ENCODE measurements at places on chromosomes 1 and 21.

- no peak for DNase-seq
These were observed 134.7 kb upstream of the KCNJ15 start for GRCh38 chr21:38121888-38122720.

DNA sequence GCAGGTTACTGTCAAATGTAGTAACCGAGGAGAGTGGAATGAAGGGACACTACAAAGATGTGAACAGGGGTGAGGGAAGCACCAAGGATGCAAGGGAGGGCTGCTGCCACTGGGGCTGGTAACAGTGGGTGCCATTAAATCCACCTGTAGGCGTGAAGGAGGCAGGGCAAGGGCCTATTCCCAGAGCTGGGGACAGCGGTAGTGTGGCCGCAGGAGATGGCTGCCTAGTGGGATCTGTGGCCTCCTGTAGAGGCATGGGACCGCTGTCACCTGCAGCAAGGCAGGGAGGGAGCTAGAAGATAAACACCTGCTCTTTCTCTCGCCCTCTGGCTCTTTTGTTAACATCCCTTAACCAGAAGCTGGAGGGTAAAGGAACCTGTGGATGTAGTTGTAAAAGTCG, 80.5 kb upstream of the CNIH3 start:
- no peak for DNase-seq

GRCh38 chr1:204413170-204413535, 1.5 kb upstream of the PPP1R15B start:
- no peak for DNase-seq

DNA sequence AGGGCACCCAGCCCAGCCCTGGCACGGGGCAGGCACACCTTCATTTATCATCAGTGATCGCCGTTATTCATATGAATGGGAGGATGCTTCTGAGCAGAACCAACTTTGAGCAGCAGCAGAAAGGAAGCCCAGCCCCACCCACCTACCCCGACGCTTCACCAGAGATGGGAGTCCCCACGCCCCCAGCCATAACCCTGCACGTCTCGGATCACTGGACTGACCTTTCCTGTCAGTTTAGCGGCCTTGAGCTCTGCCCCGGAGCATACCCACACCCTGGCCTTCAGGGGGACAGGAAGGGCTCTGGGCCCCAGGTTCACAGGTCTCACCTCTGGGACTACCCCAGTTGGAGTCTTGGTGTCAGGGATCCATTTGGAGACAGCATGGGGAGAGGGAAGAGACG, 18.1 kb downstream of the LRP8 start:
- no peak for DNase-seq

DNA sequence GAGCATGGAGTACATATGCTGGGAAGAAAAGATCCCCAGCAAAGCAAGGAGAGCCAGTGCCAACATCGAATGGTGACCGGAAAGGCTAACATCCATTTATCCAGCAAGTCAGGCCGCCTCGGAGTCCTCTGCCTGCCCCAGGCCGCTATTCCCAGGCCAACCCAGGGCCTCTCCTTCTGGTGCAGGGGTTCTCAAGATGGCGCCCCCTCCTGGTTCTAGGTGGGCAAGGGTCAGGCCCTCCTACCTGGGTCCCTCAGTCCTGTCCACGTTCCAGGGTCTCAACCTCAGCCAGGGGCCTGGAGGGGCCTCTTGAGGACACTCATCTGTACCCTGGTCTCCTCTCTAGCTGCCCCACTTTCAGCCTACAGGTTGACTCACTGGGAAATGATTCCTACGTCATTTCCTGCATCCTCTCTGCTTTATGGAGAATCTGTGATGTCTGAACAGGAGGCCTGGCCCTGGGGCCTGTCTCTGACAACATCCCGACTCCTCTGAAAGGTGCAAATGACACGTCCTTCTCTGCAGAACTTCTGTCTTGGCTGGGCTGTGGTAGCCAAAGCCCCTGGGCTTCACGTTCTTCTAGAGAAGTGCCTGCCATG, 145.3 kb downstream of the PSMG1 start:
- DNase-seq, result no peak

DNA sequence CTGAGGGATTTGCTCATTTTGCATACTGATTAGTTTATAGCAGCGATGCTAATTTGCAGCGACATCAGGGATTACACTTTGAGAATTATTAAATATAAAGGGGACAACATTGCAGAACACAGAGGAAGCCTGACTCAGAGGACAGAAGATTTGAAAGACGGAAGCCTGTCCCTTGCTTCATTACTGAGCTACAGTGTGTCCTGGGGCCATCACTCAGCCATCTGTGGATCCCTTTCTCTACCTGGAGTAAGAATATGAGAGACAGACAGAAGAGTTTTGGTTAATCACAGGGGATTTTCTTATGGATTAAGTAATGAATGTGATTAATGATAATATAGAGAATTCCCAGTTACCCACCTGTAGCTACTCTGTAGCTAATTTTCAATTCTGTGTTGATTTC, 134.7 kb downstream of the DISC1 start:
- DNase-seq, result no peak

GRCh38 chr1:223147873-223148272, 4.8 kb upstream of the TLR5 start:
- DNase-seq, result no peak

- no peak for DNase-seq
These were observed 76.6 kb upstream of the F3 start for GRCh38 chr1:94617957-94618739.

DNA sequence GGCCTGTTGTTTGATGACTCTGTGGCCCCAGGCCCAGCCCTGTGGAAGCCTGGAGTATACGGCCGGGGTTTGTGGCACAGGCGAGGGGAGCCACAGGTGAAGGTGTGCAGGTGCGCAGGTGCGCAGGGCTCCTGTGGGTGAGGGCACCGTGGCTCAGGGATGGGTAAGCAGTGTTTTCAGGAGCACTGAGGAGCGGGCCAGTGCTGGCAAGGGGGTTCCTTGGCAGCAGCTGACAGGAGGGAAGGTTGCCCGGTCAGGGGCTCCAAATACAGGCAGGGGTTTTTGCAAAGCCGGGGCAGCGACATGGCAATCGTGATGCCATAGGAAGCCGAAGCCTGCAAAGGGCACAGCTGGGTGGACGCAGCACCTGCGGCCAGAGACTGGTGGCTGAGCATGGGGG, 20.7 kb downstream of the AGPAT3 start:
- DNase-seq, result no peak

DNA sequence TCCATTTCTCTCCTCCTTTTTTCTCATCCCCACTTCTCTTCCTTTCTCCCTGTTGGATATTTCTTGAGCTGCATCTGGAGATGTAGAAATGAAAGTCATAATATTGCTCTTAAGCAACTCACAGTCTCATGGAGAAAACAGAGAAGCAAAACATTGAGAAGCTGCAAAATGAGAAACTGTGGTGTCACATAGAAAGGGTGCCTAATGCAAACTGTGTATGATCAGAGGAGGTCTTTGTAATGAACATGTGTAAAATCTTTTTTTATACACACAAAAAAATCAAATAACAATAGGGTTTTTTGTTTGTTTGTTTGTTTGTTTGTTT, 11.8 kb upstream of the SLAMF7 start:
- no peak for DNase-seq

GRCh38 chr1:198290089-198290683, 133.4 kb downstream of the NEK7 start:
- DNase-seq, result no peak

DNA sequence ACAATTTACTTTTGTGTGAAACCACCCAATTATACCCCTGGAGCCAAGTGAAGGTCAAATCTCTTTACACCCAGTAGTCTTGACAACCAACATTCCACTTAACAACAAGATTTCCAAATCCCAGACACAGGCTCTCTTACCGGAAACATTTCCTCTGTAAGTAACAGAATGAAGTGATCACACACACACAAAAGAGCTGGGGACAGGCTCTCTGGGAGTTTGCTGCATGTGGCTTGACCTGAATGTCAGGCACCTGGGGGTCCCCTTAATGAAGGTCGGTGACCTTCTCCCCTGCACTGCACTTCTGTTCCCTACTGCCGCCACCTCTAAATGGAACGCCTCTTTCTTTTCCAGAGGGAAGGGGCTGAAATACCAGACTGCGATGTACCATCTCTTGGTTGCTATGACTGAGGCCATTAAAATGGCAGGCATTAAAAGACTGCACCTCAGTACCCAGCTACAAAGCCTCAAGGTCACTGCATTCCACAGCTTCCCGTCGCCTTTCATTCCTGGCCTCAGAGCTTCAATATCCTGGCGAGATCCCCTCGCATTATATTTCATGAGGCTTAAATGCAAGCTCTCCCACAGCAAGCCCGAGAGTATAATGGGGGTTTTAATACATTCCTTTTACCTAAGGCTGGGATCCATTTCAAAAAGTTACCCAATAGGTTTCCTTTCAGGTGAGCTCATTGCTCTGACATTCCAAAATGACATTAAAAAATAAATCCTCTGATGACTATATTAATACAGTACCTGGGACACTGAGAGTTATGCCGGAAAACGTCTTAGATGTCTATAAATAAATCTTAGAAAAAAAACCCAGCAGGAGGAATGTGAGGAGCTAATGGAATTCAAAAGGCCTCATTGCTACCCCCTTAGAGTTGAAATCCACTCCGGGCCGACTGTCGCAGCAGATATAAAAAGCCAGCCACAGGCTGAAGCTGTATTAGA, 90.9 kb upstream of the DIRAS3 start:
- DNase-seq, result no peak

DNA sequence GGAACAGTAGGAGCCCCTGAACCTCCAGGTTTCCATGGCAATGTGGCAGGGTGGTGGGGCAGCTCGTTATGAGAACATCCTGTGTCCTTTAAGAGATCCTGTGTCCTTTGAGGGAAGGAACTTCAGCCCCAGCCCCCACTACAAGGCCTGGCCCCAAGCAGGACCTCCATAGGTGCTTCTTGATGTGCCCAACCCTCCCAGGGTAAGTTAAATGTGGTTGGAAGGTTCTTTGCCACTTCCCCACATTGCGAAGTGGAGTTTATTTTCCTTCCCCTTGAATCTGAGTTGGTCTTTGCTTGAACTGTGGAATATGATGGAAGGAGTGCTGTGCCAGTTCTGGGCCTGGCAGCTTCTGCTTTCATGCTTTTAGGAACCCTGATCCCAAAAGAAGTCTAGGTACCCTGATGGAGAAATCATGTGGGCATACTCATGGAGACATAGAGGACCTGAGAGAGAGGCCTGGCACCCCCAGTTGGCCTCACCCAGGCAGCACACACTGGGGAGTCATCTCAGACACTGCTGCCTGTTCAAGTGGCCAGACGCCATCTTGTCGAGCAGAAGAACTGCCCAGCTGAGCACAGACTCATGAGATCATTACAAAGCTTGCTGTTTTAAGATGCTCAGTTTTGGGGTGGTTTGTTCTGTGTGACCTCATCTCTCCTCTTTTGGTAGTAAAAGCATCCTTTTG, 44.1 kb upstream of the ACTL8 start:
- DNase-seq, result no peak

- DNase-seq, result no peak
These were observed 125.9 kb upstream of the EDN2 start for GRCh38 chr1:41610361-41610760.

GRCh38 chr1:99858881-99859280, 8.7 kb downstream of the AGL start:
- no peak for DNase-seq

- DNase-seq, result no peak
These were observed 1.6 kb downstream of the COLGALT2 start for GRCh38 chr1:184035719-184036516.

DNA sequence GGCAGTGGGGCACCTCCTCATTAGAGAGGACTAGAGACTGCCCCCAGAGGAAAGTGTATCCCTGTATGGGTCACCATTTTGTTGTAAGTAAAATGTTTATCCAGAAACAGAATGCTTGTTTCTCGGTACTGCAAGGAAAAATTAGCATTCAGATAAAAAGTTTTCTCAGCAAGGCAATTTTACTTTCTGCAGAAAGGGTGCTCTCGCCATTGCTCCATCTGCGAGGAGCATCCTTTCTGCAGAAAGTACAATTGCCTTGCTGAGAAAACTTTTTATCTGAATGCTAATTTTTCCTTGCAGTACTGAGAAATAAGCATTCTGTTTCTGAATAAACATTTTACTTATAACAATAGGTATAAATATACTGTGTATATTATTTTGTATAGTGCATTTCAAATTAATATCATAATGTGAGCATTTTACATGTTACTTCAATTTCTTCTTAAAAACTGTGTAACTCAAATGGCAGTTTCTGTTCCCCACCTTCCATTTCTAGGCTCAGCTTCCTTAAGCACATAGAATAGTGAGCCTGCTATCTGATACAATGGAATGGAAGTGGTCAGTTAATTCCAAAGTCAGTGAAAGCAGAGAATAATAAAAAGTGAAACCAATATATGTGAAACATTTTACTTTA, 76.5 kb upstream of the DESI2 start:
- no peak for DNase-seq

GRCh38 chr1:2594001-2594640, 7.5 kb downstream of the PRXL2B start:
- peak; percentile 66 for DNase-seq

GRCh38 chr1:51636764-51637522, 20.1 kb downstream of the OSBPL9 start:
- peak; percentile 59 for DNase-seq

- no peak for DNase-seq
These were observed 140.6 kb downstream of the SYT2 start for GRCh38 chr1:202569393-202570322.

- DNase-seq, result no peak
These were observed 30.0 kb downstream of the RABIF start for GRCh38 chr1:202858789-202859414.

- DNase-seq, result no peak
These were observed 23.4 kb upstream of the EFHD2 start for GRCh38 chr1:15386164-15386749.

DNA sequence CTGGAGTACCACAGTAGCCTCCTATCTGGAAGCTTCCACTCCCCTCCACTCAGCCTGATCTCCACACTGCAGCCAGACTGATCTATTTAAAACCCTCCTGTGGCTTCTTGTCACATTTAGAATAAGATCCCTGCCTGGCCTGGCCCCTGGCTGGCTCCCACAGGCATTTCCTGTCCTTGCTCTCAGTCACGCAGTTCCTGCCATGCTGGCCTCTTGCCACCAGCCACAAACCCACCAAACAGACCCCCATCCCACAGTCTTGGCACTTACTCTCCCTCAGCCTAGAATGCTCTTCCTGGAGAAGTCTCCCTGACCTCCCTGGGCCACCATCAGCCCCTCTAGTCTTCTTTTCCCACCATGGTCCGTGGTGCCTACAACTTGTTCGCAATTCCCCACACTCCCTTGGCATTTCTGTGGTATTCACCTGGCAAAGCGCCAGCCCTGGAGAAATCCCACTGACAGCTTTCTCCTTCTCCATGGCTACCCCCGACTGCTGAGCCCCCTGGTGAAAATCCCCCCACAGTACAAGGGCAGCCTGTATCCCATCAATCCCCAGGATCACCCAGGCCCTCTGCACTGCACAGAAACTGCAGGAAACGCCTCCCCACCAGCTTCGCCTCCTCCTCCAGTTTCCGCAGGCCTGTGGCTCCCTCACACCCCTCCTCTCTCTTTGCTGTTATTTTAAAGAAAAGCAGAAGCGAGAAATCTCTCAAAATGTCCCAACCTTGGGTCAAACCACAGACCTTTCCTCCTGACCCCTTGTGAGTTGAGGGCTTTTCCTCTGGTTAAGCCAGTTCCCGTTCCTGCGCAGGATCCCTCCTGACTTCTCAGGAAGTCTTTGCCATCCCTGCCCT, 94.5 kb downstream of the SYT2 start:
- no peak for DNase-seq

All from ovary (tissue), 10 donors.